Right hindlimb (tissue), 1 donor: ENCODE measurements at places on chromosomes 2 and 18.
A peak's percentile ranks its signal among the peaks of the same experiment; 100 is the strongest.

GRCh38 chr2:144351687-144352086 is 168.2 kb downstream of the ZEB2 start:
- no peak for DNase-seq

GRCh38 chr2:191885098-191885497 is 38.2 kb upstream of the CAVIN2 start:
- no peak for DNase-seq

- no peak for DNase-seq
Measured at GRCh38 chr18:56278421-56279003, 359.9 kb downstream of the TXNL1 start.

GRCh38 chr2:155633060-155633839 is 699.3 kb downstream of the NR4A2 start:
- no peak for DNase-seq

DNA sequence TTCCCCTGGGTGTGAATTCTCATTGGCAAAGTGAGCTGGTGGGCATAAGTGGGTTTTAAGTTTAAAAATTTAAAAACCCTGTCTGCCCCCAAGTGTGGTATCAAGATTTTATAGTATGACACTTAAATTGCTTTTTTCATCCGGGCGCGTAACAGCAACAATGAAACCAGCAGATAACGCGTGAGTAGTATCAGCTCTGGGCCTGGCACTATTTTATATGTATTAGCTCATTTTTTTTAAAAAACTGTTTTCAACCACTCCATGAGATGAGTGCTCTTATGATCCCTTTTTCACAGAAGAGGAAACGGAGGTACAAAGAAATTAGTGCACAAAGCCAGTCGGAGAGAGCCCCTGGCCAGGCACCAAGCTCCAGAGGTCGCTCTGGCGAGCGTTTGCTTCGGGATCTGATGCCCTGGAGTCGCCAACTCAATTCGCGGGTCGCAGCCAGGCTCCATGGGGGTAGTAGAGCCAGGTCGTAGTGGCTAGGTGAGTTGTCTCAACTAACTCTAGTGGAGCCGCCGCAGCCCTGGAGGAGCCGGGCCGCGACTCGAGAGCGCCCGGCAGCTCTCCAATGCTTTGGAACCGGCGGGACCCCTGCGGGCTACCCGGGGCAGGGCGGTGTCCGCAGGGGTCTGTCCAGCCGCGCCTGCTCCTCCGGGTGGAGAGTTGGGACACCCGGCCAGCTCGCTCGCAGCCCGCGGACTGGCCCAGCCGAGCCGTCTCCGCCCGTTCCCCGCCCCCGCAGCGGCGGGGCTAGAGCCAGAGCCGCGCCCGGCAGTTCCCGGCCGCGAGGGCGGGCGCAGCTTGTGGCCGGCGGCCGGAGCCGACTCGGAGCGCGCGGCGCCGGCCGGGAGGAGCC is at the start of gene IL1R1:
TSS of gene IL1R1 (plus strand) at position 777 of the 859 bp plus-strand sequence. CDS start 14,979 bp downstream, outside the sequence.
- DNase-seq = peak; percentile 87

DNA sequence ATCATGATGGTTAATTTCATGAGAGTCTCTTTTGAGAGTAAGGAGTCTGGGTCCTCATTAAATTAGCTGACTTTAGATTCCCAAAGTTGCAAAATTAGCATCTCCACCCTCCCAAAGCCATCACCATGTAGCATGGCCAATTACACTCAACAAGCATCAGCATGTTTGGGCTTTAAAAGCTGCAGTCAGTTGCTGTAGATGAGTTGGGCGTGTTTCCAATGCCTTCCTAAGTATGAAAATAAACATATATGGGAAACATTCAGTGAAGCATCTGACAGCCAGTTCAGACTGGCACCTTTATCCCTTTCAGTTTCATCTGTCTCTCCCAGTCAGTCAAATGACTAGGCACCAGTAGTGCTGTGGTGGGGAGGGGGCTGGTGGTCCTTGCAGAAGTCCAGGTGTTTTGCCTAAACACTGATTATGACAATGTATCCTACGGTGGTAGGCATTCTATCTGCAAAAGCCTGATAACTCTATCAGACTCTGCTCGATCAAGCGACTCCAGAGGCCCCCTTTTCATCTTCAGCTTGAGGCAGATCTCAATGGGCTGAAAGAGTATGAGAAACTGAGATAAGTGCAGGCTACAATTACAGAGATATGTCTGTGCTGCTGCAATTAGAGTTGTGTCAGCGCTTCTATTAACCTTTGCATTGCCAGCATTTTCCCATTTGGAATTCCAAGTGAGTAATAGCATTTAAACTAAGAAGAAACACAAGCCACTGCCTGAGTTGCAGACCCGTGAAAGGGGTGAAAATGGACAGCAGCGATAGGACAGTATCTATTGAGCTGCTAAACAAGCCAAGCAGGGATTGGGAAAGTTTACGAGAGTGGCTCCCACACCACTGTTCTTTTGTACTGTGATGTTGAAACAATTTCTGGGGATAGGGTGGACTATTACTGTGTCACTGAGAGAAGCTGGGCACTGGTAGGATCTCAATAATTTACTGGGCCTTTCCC is 67.3 kb upstream of the SPOPL start:
- no peak for DNase-seq

GRCh38 chr2:232534940-232535651 is 4.4 kb upstream of the CHRNG start:
- DNase-seq = peak; percentile 28

- DNase-seq = no peak
Measured at GRCh38 chr2:20571231-20571630, 79.7 kb downstream of the HS1BP3 start.

GRCh38 chr2:240138254-240138984 is 2.0 kb downstream of the OTOS start:
- DNase-seq = no peak

DNA sequence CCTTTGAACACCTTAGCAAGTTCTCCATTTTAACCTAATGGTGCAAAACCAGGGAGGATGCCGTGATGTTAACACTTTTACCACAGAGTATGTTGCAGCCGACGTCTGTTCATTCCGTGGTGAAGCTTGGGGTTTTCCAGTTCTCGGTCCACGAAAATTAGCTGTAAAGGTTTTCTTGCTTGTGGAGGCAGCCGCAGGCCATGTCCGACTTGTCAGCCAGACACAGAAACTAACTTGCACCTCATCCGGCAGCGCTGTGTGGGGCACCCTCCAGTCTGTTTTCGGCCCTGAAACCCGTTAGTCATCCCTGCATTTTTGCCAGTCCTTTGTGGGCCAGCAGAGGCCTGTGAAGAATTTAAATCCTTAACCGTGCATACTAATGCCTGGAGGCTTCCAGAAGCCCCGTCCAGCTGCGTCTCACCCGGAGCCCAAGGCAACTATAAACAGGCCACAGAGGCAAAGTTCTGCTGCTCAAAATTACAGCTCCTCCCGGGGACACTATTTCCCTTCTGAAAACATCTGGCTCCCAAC is 70.6 kb downstream of the SH3YL1 start:
- peak; percentile 64 for DNase-seq

GRCh38 chr2:74037379-74037860 is 52.7 kb downstream of the TET3 start:
- DNase-seq = no peak

- no peak for DNase-seq
Measured at GRCh38 chr18:74468547-74469061, 11.5 kb upstream of the DIPK1C start.

- DNase-seq = peak; percentile 58
Measured at GRCh38 chr2:84958135-84959059, 12.6 kb upstream of the KCMF1 start.

GRCh38 chr2:154794406-154794805 is 95.9 kb downstream of the KCNJ3 start:
- DNase-seq = no peak

- DNase-seq = no peak
Measured at GRCh38 chr2:196268025-196268424, 96.6 kb upstream of the STK17B start.

- no peak for DNase-seq
Measured at GRCh38 chr2:99555404-99555803, 65.6 kb upstream of the REV1 start.

DNA sequence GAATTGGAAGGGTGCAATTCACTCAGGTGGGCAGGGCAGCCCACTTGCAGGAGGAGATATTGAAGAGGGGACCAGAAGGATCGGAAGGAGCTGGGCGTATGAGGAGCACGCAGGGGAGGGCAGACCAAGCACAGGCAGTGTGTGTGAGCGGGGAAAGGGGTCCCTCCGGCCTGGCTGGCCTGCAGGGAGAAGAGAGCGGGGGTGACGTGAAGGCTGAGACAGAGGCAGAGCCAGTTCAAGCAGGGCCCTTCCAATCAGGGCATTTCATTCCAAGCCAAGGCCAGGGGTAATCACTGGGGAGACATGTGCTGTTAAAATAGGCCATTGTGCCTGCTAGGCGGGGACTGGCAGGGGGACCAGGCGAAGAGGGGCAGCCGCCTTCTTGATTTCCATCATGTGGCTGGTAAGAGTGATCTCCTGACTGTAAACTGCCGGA is 62.2 kb downstream of the ACKR3 start:
- DNase-seq = peak; percentile 6

DNA sequence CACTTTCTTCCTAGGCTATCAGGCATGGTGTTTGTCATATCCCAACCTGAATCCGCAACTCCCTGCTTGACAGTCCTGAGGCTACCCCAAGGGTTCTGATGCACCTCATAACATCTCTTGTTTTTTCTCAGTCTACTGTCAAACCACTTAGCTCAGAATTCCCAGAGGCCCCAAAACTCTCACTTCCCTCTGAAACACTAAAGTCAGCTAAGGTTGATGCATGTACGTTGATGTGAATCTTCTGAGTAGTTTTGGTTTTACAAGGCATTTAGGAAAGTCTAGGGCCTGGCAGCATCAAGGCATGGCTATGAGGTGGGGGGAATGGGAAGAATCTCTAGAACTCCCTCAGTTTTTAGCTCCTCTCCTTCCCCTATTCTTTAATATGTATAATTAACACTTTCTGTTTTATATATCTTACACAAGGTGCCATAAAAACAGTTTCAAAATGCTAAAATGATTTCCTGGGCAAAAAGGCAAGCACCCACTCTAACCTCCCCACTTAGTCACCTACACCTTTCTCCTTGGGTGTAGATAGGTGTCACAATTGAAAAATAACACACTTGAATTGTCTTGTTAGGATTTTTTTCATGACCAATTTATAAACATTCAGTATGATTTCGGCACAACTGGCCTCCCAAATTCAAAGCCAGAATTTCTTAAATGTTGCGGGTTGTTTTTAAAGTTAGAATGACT is 71.4 kb upstream of the TANK start:
- no peak for DNase-seq

- DNase-seq = no peak
Measured at GRCh38 chr18:48863432-48864065, 87.2 kb downstream of the SMAD7 start.

- DNase-seq = no peak
Measured at GRCh38 chr2:191803007-191803406, 43.9 kb downstream of the CAVIN2 start.

DNA sequence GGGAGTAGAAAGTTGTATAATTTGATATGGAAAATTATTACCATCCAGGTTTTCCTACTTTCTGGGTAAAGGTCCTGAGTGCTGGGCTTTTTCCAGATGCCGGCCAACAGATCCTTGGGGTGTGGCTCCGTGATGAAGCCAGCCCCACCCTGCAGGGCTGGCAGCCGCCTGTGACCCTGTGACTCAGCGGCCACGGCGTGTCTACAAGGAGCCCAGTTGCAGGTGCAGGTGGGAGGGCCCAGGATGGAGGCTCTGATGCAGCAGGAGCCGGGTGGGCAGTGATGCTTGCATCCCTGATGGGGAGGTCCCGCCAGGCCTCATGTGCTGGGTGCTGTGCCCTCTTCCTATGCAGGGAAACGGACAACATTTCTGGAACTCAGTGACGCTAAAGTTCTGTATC is 96.0 kb upstream of the ALKAL2 start:
- DNase-seq = no peak

DNA sequence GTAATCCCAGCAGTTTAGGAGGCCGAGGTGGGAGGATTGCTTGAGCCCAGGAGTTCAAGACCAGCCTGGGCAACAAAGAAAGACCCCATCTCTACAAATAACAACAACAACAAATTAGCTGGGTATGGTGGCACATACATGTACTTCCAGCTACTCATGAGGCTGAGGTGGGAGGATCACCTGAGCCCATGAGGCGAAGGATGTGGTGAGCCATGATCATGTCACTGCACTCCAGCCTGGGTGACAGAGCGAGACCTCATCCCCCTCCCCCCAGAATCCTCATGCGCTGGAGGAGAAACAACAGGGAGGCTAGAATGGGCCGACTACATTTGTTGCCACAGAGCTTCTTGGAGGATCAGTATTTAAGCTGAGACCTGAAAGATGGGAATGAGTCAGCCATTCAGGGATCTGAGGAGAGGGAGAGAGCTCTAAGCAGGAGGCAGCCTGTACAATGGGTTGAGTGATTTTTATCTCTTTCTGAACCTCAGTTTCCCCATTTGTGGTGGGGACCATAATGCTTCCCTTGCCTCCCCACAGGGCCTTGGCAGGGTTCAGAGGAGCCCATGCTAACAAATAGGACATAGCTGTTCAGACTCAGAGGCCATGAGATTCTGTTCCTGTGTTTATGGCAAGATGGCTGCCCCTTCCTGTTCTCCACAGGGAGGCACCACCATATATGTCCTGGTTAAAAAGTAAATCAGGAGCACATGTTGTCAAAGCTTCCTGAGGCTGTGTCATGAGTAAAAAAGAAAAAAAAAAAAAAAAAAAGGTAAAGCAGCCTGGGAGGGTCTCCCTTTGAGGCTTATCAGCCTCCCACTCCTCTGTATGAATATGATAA is 131.4 kb upstream of the HAAO start:
- DNase-seq = no peak

DNA sequence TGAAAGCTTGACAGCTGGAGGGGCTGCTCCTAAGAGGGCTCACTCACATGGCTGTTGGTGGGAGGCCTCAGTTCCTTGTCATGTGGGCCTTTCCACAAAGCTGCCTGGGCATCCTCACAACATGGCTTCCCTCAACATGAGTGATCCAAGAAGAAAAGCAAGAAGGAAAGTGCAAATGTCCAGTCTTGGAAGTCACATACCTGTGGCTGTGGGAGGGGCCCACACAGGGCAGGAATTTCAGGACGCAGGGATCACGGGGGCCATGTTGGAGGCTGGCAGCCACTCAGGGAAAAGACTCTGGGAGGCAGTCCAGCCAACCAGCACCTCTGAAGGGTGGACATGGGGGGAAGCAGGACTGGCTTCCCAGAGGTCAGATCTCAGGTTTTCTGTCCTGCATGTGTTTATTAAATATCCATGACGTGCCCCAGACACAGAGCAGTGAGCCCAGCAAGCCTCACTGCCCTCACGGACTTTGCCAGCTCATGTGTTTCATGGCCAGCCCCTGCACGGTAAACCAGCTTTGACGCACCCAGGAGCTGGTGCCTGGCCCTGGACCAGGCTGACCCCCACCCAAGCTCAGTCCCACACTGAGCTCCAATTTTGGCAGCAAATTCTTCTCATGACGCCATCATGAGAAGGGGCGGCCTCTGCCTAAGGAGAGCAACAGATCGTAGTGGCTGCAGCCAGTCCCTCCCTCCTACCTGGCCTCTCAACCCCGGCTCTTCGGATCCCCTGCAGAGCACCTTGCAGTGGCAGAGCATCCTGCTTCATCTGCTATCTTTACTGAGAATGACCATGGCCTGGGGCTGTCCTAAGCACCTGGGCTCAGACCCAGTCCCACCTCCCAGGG is 34.7 kb upstream of the GPR17 start:
- no peak for DNase-seq

DNA sequence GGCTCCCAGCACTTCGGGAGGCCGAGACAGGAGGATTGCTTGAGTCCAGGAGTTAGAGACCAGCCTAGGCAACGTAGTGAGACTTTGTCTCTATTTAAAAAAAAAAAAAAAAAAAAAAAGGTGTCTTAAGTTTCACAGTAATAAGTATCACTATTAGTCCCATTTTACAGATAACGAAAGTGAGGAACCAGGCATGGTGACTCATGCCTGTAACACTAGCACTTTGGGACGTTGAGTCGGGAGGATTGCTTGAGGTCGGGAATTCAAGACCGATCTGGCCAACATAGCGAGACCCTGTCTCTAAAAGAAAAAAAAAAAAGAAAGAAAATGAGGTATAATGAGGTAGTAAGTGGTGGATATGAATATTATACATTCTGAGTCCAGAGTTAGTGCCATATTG is 2.5 kb downstream of the KCNJ13 start:
- DNase-seq = no peak
